Endothelial cell (in vitro differentiated cells): ENCODE measurements at places on chromosomes 4 and X.
A peak's percentile ranks its signal among the peaks of the same experiment; 100 is the strongest.

DNA sequence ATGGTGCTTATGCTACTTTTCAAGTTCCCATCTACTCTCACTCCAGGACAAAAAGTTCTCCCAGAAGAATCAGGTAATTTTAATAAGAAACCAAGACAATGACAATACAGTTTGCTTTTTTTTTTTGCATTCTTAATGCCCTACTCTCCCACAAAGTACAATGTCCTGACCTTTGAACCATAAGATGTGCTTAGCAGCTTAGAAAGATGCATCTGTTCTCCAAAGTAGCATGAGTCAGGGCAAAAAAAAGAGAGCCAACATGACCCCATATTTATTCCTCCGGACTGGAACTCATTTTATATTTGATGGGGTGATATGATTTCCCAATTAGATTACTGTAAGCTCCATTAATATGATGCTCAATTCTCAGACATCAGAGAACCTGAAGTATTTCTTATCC lies 16.5 kb upstream of the PDCL2 start:
- no peak overlapping the region for H3K4me3 ChIP-seq
- DNase-seq: no peak
- H3K27me3 ChIP-seq: peaks cover 4% of the 10 kb centered on the region
- H3K27ac ChIP-seq: no peak overlapping the region
- no peaks in the 10 kb centered on the region for H3K36me3 ChIP-seq

- H3K4me3 ChIP-seq: no peak overlapping the region
- H3K36me3 ChIP-seq: no peaks in the 10 kb centered on the region
Observed at GRCh38 chrX:73262991-73263390, 48.3 kb upstream of the NAP1L2 start.

DNA sequence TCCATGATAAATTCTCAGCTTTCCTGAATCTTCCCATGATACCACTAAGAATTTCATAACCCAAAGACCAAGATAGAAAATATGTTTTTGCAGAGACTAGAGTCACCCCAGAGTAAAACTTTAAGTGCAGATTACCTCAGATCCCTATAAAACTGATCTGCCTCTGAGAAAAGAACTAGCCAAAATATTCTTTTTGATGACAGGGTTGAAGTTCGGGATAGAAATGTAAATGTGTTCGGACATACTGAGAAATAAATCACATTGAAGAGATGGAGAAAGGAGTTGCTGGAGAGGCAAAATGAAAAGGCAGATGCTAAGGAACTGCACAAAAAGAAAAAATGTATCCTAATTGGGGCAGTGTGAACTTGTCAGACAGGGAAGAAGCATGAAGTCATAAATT lies 501.8 kb downstream of the ANKRD50 start:
- no peaks in the 10 kb centered on the region for H3K27me3 ChIP-seq
- DNase-seq: no peak
- H3K4me3 ChIP-seq: no peak overlapping the region
- no peaks in the 10 kb centered on the region for H3K36me3 ChIP-seq
- peaks cover 3% of the 10 kb centered on the region for H3K4me1 ChIP-seq
- H3K27ac ChIP-seq: no peak overlapping the region

DNA sequence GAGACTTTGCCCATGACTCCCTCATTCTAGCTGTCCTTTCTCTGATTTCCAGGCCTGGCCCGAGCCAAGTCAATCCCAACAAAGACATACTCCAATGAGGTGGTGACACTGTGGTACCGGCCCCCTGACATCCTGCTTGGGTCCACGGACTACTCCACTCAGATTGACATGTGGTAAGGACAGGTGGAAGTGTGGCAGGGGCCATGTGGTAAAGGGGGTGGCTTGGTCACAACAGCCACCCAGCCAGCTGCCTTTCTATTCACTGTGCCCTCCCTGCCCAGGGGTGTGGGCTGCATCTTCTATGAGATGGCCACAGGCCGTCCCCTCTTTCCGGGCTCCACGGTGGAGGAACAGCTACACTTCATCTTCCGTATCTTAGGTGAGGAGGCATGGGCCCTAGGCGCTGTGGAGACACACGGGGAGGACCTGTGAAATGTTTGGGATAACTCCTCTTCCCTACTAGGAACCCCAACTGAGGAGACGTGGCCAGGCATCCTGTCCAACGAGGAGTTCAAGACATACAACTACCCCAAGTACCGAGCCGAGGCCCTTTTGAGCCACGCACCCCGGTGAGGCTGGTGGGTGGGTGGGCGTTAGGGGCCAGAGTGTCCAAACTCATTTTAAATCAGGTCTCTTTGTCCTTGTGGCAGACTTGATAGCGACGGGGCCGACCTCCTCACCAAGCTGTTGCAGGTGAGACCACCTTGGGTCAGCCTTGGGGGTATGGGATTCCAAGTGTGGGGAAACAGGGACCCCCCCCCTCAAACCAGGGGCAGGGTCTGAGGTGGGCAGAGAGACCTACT lies 6.1 kb upstream of the USP11 start:
- no peak overlapping the region for H3K4me3 ChIP-seq
- H3K27ac ChIP-seq: no peak overlapping the region
- H3K36me3 ChIP-seq: peaks cover 14% of the 10 kb centered on the region
- DNase-seq: no peak

- no peaks in the 10 kb centered on the region for H3K36me3 ChIP-seq
- H3K27me3 ChIP-seq: no peaks in the 10 kb centered on the region
- DNase-seq: no peak
- H3K4me1 ChIP-seq: no peaks in the 10 kb centered on the region
- no peak overlapping the region for H3K27ac ChIP-seq
Observed at GRCh38 chr4:146577111-146577510, 55.4 kb upstream of the SLC10A7 start.

DNA sequence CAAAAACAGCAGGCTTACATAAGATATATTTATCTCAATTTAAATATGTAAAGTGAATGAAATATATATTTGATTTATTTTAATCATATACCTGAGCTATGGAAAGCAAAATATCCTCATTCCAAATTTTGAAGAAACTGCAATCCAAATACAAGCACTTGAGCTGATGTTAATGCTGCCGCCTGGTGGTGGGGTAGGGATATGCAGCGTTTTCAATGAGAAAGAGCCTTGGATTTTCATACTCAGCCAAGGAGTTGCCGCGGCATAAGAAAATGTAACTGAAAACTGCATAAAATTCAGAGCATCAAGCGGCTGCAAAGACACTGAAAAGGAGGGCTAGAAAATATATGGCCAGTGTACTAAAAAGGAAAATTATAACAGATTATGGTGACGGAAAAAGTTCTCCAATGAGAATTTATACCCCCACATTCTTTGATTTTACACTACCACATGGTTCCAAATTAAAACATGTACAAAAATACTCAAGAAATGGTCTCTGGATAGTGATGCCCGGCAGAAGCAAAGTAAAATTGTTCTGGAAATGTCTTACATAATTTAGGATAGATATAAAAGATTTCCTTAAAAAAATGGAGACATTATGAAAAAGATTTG lies 660.3 kb upstream of the PITX2 start:
- DNase-seq: peak; percentile 74
- H3K4me1 ChIP-seq: no peaks in the 10 kb centered on the region
- no peaks in the 10 kb centered on the region for H3K36me3 ChIP-seq
- H3K27me3 ChIP-seq: no peaks in the 10 kb centered on the region
- no peak overlapping the region for H3K4me3 ChIP-seq

- no peak overlapping the region for H3K4me3 ChIP-seq
- peaks cover 4% of the 10 kb centered on the region for H3K27me3 ChIP-seq
- H3K36me3 ChIP-seq: no peaks in the 10 kb centered on the region
Observed at GRCh38 chr4:4364486-4365208, 22.3 kb upstream of the NSG1 start.

DNA sequence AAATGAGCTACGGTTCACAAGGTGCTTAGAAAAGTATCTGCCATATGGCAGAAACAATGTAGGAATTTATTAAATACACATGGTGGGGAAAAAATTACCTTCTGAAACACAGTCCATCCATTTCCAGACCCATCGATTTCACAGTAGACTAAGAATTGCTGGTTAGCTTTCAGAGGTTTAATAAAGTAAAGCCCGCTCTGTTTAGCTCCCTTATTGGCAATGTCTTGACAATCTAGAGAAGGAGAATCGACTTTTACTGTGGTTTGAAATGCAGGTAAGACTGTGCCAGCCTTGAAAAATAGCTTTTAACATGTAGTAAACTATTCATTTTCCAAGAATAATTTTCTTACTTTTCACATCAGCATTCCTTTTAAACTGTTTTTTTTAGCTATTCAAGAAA lies 2.9 kb downstream of the FGG start:
- H3K4me3 ChIP-seq: no peak overlapping the region
- H3K27ac ChIP-seq: no peak overlapping the region
- no peaks in the 10 kb centered on the region for H3K36me3 ChIP-seq
- no peaks in the 10 kb centered on the region for H3K4me1 ChIP-seq

DNA sequence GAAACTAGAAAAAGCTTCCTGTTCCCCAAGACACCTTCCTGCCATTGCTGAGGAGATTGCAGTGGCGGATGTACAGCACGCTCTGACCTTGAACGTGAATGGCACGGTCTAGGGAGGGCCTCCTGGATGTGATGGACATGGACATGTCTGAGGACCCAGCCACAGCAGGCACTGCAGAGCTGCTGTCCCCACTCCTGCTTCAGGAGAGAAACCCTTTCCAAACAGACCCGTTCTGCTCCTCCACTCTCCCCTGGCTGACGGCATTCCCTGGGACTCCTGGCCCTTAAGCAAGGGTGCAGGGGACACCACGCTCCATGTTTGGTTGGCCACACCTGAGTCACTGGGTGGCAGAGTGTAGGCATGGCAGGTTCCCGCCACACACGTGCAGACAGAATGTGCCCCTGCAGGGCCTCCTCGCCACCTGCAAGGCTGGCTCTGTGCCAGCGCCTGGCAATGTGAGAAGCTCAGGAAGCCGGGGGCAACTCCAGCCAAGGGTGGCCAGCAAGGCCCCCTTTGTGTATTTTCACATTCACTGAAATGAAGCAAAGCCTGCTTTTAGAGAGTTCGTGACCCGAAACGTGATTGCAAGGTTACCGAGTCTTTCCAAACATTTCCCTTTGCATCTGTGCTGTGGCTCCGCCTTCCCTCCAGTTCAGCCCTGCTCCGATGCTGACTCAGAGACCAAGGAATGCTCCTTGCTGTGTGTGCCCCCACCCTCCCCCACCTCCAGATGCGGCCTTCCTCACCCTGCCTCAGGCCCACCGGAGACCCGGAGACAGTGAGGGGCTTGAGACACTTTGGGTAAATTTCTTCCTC lies 46.1 kb downstream of the HTRA3 start:
- no peaks in the 10 kb centered on the region for H3K4me1 ChIP-seq
- H3K27me3 ChIP-seq: peaks cover 1% of the 10 kb centered on the region
- no peak for DNase-seq
- no peaks in the 10 kb centered on the region for H3K36me3 ChIP-seq
- H3K4me3 ChIP-seq: no peak overlapping the region

GRCh38 chr4:94399721-94400120 lies 52.0 kb upstream of the PDLIM5 start:
- H3K27ac ChIP-seq: no peak overlapping the region
- H3K4me1 ChIP-seq: no peaks in the 10 kb centered on the region
- H3K27me3 ChIP-seq: no peaks in the 10 kb centered on the region
- DNase-seq: no peak
- no peaks in the 10 kb centered on the region for H3K36me3 ChIP-seq

DNA sequence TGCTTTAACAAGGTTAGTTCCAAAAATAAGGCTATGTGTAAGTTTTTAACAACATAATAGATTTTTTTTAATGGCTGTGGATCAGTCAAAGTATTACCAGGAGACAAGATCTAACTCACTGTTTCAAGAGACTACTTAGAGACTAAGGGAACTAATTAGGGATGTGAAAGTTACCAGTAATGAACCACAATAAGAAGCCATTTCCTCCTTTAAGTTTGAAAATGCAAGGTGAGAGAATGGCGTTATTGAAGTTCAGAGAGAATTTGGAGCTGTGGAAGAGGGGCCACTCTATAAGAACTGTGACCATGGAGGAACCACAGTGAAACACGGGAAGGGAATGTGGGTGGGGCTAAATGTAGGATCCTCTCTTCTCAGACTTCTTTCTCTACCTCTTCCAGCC lies 624.2 kb downstream of the GLUD2 start:
- H3K27me3 ChIP-seq: no peaks in the 10 kb centered on the region
- no peaks in the 10 kb centered on the region for H3K4me1 ChIP-seq
- H3K4me3 ChIP-seq: no peak overlapping the region
- no peak for DNase-seq
- no peaks in the 10 kb centered on the region for H3K36me3 ChIP-seq

DNA sequence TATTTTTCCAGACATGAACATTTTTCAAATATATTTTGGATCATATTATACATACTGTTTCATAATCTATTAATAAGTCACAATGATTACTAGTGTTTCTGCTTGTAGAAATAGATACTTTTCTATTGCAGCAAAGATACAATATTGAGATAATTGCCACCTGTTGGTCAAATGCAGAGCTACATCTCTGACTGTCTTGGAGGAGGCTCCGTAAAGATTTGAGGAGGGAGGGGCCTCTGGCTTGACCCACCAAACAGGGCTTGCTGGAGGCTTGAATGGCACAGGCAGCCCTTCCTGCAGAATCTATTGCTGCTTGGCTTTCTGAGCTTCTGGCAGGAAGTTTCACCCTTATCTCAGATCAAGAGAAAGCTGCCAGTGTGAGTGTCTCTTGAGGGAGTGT lies 99.3 kb upstream of the ARMCX2 start:
- H3K27me3 ChIP-seq: no peaks in the 10 kb centered on the region
- H3K27ac ChIP-seq: peak overlapping the region; percentile 8
- H3K36me3 ChIP-seq: no peaks in the 10 kb centered on the region
- H3K4me1 ChIP-seq: peaks cover 9% of the 10 kb centered on the region

- H3K4me1 ChIP-seq: peaks cover 7% of the 10 kb centered on the region
- no peaks in the 10 kb centered on the region for H3K27me3 ChIP-seq
- no peaks in the 10 kb centered on the region for H3K36me3 ChIP-seq
- no peak for DNase-seq
- no peak overlapping the region for H3K27ac ChIP-seq
Observed at GRCh38 chrX:17464194-17464593, 89.2 kb downstream of the NHS start.

GRCh38 chrX:77638397-77638796 lies 147.6 kb downstream of the ATRX start:
- H3K36me3 ChIP-seq: peaks cover 24% of the 10 kb centered on the region
- H3K27me3 ChIP-seq: peaks cover 1% of the 10 kb centered on the region
- H3K4me1 ChIP-seq: no peaks in the 10 kb centered on the region
- no peak overlapping the region for H3K27ac ChIP-seq
